ENCODE measurements at places on chromosomes 16 and 17.

DNA sequence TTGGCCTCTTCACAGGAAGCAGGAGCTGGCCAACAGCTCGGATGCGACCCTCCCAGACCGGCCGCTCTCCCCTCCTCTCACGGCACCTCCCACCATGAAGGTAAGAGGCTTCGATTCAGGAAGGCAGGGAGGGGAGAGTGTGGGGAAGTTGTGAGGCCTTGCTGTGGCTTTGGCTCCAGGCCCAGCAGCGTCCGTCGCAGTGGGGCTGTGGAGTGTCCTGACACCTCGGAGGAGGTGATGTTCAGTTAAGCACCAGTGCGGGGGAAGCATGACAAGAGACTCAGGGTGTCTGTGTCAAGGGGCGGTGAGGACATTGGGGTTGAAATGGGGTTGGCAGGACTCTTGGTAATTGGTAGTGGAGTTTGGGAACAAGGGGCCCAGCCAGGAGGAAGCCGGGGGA lies 109.0 kb downstream of the RAP1GAP2 start:
- no peak for DNase-seq

DNA sequence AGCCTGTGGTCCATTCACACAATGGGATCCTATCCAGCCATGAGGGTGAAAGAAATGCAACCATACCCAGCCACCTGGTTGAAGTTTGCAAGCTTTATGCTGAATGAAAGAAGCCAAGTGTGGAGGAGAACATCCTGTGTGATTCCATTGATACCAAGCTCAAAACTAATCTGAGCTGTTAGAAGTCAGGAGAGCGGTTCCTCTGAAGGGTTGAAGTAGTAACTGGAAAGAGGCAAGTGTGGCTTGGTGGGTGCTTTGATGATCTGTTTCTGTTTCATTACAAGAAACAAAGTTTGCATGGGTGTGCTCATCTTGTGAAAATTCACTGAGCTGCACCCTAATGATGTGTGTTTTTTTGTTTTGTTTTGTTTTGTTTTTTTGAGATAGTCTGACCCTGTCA lies 99.4 kb downstream of the SALL1 start:
- no peak for DNase-seq

DNA sequence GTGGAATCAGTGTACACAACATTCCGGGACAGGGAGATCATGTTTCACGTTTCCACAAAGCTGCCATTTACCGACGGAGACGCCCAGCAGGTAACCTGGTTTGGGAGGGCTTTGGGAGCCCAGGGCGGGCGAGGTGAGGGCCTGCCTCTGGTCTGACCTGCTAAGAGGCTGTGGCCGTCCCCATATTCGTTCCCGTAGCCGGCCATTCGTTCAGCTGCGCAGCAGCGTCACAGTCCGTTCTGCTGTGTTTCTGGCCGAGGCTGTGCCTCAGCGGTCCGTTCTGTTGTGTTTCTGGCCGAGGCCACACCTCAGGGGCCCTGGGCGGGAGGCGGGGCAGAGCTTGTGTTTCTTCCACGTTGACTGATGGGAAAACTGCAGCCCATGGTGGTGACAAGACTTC lies 68.0 kb downstream of the OR1D5 start:
- DNase-seq = no peak

DNA sequence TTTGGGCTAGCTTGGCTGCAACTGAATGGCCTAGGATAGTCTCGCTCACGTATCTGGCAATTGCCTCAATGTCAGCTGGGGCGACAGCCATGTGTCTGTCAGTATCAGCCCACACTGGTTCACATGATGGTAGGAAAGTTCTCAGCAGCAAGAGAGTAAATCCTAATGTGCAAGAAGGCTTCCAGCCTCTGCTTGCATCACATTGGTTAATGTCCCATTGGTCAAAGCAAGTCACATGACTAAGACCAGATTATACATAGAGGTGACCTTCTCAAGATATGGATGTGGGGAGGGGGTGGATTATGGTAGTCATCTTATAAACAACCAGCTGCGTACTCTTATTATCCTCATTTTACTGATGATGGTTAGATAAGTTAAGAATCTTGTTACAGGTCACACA lies 31.0 kb downstream of the CHP2 start:
- DNase-seq = no peak

GRCh38 chr17:63171428-63172393 lies 205.7 kb downstream of the TANC2 start:
- no peak for DNase-seq

DNA sequence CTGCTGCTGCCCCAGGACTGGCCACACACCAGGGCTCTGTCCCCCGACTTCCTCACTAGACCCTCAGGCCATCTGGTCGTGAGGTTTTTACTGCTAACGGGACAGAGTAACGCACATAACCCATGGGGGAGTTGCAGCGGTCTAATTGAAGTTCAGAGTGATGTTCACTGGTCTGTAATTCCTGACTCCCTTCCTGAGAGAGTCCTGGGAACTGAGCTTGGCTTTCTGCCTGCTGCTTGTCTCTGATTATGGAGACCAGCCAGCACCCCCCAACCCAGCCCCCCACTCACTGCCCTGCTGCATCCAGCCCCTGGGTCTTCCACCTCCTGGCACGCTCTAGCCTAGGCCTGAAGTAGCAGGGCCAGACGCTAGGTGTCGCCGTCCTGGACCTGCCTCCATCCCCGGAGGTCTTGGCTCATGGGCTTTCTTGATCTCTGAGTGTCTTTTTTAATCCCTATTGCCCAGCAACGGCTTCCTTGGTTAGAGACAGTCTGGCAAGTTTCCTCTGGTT lies 192.9 kb downstream of the CCDC182 start:
- no peak for DNase-seq

GRCh38 chr17:12826431-12826830 lies 37.1 kb downstream of the ARHGAP44 start:
- no peak for DNase-seq

DNA sequence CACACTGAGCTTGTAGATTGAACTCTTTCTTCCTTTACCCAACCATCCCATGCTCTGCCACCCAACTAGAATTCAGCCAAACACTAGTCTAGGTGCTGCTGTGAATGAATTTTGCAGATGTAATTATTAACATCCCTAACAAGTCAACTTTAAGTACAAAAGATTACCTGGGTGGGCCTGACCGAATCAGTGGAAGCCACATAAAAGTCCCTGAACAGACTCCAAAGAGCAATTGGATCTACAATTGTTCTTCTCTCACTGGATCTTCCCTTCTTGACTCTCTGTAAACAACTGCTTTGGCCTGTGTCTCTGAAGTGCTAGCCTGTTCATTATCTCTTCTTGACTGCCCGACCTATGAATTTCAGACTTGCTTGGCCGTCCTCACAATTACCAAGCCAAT lies 67.9 kb downstream of the PMP22 start:
- no peak for DNase-seq

GRCh38 chr16:75402821-75403475 lies 30.4 kb downstream of the CFDP1 start:
- DNase-seq = no peak

DNA sequence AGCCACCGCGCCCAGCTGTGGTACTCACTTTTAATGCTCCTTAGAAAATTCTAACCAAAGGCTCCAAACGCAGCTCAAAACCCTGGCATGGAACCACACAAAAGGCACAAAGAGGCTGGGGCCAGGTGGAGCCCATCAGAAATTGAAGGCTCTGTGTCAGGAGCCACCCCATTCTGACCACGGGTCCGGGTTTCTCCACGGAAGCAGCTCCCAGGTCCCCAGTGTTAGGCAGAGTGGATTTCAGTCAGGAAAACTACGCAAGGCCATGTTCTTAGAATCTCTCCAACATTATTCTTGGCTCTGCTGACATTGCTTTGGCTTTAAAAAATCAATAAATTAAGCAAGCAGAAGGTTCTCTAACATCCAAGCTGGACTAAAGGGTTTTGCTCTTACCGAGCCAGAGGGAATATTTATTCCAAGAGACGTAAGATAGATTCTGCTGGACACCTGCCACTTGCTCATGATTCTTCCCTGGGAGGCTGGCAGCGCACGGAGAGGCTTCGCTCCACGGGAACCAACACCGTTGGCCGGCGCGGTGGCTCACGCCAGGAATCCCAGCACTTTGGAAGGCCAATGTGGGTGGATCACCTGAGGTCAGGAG lies 93.5 kb downstream of the NXN start:
- no peak for DNase-seq

DNA sequence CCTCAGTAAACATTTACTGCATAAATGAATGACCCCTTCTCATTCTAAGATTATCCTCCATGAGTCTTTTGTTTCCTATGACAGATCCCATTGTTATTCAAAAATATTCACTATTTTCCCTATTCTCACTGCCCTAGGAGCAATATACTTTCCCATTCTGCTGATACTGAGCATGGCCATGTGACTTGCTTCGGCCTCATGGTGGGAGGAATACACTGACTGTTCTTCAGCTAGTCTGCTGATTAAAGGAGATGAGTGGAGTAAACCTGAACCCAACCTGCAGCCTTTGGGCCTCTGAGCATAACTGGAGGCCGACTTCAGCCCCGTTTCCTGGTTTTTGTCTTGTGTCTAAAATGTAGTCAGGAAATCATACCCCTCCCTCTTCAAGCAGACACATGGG lies 531.8 kb upstream of the SALL1 start:
- no peak for DNase-seq

- no peak for DNase-seq
Measured at GRCh38 chr16:473046-474043, 47.9 kb downstream of the RAB11FIP3 start.

DNA sequence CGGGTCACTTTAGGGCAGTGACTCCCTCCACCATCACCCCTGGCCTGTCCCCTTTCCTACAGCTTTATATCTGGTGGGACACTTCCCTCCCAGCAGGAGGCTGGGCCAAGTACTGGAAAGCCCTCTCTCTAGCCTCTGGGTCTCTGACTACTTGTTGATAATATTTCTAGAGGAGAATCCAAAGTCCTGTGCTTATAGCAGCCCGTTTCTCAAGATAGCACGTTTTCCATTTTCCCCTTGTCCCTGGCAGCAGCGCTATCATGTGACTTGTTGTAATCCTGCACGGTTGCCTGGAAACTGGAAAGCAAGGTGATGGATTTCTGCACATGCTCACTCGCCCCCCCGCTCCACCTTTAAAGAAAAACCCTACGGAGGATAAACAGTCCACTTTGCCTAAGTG lies 3.3 kb upstream of the AXIN2 start:
- peak; percentile 39 for DNase-seq

GRCh38 chr17:72887917-72888316 lies 204.6 kb downstream of the SLC39A11 start:
- DNase-seq = no peak

DNA sequence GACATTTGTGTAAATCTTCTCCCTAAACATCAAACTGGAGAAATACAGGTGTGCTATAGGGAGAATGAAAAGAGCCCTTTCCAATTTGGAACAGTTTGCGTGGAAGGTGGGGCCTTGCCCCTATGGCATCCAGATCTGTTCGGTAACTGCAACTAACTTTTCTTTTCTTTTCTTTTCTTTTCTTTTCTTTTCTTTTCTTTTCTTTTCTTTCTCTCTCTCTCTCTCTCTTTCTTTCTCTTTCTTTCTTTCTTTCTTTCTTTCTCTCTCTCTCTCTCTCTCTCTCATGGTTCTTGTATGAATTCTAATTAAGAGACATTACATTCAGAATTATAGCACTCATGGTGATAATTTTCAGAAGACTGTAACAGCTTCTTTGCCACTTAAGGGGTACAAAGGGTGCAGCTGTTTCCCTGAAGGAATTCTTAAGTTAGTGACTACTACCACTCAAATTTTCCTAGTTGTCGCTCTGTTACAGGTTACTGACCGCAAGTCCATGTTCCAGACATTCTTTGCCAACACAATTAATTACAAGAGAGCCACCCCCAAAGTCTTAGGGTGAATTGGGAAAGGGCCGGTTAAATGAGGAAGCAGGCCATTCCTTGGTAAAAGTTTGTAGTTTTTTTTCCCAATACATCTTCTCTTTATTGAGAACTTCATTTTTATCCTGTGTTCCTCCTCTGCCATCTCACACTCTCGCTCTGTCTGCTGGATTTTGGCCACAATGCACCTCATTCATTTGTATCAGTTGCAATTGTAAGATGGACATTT lies 69.8 kb downstream of the KSR1 start:
- no peak for DNase-seq

DNA sequence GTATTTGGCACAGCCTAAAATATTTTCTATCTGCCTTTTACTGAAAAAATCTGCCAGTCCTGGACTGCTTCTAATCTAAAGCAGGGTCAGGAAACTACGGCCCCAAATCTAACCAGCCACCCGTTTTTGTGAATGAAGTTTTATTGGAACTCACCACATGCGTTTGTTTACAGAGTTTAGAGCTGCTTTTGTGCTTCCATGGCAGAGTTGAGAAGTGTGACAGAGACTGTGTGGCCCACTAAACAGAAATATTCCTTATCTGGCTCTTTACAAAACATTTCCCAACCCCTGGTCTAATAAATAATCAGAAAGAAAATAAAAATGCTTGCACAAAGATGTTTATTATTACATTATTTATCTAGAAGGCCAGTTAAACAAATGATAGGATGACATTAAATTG lies 110.2 kb downstream of the COPRS start:
- DNase-seq = no peak

GRCh38 chr16:25716186-25716585 lies 24.4 kb downstream of the HS3ST4 start:
- no peak for DNase-seq

- DNase-seq = no peak
Measured at GRCh38 chr17:63932721-63933120, 590 bp upstream of the CD79B start.

DNA sequence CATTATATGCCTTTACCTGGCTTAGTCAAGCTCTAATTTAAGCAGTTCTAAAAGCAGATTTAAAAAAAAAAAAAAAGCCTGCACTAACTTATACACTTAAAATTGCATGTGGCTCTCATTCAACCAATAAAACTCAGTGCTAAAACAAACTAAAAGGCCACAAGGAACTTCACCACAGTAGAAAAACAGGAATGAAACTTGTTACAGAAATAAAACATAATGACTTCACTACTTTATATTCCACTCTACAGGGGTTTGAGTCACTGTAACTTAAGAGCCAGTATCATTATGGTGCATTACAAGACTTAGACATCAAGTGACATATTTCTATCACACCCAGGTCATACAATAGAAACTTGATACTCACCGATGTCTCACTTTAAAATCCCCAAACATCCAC lies 11.1 kb downstream of the CA10 start:
- no peak for DNase-seq

- DNase-seq = no peak
Measured at GRCh38 chr17:59423137-59423724, 91.8 kb downstream of the YPEL2 start.

- DNase-seq = no peak
Measured at GRCh38 chr17:72788950-72789585, 303.4 kb downstream of the SLC39A11 start.
